ENCODE measurements at places on chromosomes 11 and 22.

- DNase-seq = no peak
These were observed 2.1 kb downstream of the WEE1 start for GRCh38 chr11:9575260-9576240.

- no peak for DNase-seq
These were observed 67.5 kb downstream of the MED15 start for GRCh38 chr22:20574920-20575353.

DNA sequence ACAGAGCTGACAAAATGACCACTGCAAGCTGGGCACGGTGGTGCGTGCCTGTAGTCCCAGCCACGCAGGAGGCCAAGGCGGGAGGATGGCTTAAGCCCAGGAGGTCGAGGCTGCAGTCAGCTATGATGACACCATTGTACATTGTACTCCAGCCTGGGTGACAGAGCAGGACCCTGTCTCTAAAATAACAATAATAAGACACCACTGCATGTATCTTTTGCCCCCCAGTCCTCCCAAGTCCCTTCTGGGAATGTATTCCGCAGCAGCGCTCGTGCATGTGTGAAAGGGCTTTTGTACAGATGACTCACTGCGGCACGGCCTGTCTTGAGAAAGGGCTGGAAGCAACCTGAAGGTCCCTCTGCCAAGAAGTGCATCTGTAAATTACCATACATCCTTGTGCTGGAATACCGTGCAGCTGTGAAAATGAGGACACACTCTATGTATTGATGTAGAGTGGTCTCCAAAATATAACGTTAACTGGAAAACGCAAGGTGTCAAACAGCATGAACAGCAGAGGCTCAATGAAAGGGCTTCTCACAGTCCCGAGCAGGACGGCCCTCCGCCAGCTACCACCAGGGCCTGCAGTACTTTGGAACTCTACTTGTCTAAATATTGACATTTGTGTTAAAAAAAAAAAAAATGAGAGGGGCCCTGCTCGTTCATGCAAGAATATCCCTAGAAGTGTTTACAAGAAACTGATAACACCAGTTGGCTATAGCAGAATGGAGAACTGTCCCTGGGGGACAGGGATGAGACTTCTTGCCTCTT lies 9.0 kb upstream of the CDC42EP2 start:
- no peak for DNase-seq

DNA sequence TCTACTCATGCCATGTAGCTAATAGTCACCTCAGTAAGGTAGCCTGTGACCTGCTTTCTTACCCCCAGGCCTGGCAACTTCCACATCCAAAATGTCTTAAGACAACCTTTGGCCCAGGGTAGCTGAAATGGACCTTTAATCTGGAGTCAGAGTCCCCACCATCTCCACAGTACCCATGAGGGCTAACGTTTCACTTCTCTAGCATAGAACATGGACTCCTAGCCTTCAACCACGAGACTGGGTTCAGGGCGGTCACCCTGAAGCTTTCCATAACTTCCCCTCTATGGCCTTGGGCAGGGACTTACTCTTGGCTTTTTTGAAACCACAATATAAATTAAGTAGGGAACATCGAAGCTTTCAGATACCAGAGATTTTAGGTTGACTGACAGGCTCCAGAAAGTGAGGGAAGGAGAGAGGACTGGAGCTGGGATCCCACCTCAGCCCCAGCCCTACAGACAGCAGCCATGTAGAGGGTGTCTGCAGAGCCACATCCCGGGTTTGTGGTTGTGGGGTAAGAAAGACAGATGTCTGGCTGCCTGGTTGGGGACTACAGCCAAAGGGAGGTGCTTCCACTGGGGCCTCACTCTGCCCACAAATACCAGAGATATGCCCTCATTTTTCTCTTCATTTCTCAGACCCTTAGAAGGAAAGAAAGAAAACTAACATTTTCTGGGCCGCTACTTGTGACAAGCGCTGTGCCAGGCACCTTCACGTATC lies 2.6 kb downstream of the TBC1D10A start:
- DNase-seq = no peak

- no peak for DNase-seq
These were observed 25.7 kb downstream of the CEP57 start for GRCh38 chr11:95816037-95816436.

DNA sequence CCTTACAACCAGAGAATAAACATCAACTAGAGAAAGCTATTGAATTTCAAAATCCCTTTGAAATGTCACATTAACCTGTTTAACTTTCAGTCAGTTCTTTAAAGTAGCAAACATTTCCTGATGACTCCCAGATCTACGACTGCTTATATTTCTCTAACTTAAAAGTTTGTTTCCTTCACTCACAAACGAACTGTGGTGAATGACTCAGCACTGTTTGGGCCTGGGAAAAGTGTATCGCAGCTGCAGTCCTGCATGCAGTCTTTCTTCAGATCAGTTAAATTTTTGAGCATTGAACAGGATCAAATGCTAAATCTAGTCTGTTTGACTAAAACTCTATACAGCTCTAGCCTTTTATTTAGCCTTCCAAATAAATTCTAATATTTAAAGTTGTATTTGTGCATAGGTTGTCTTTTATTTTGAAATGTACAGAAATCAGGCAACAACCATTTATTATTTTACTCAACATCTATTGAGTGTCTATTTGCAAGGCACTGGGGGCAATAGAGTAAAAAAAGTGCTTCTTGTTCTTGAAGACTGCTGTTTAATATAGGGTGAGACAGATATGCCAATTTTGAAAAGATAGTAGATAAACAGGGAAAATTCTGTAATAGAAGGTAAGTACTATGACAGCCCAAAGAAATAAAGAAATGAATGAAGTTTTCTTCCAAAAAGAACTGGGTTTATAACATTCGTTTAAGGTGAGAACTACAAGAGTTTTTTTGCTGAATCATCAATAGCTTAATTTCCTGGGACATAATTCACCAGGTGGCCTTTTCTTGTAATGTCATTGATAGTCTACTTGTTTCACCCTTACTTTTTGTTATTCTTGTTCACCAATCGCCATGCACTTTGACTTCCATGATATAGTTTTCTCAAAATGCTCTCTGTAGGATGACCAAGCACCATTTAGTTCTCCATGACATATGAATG lies 235.4 kb downstream of the METTL15 start:
- no peak for DNase-seq

DNA sequence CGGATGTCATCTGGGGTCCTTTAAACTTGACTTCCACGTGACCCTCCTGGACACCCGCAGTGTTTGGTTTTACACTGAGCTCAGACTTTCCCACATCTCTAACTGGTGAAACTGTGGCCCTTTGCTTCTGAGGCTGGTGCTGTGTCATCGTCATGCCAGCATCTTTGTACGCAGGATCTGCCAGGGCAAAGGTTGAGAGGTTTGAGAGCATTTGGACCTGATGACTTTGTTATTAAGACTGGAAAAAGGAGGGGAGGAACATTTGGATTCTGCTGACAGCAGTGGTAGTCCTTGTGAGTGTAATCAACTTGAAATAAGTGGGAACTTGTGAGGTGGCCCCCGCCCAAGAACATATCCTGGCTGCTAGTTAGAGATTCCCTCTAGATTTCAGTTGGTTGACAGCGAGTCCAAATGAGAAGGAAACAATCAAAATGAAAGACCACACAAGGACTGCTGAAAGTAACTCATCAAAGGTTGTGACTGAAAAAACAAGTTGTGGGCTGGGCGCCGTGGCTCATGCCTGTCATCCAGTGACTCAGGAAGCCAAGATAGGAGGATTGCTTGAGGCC lies 102.5 kb downstream of the KIAA1671 start:
- no peak for DNase-seq

- no peak for DNase-seq
These were observed 418 bp downstream of the ACO2 start for GRCh38 chr22:41469218-41469851.

DNA sequence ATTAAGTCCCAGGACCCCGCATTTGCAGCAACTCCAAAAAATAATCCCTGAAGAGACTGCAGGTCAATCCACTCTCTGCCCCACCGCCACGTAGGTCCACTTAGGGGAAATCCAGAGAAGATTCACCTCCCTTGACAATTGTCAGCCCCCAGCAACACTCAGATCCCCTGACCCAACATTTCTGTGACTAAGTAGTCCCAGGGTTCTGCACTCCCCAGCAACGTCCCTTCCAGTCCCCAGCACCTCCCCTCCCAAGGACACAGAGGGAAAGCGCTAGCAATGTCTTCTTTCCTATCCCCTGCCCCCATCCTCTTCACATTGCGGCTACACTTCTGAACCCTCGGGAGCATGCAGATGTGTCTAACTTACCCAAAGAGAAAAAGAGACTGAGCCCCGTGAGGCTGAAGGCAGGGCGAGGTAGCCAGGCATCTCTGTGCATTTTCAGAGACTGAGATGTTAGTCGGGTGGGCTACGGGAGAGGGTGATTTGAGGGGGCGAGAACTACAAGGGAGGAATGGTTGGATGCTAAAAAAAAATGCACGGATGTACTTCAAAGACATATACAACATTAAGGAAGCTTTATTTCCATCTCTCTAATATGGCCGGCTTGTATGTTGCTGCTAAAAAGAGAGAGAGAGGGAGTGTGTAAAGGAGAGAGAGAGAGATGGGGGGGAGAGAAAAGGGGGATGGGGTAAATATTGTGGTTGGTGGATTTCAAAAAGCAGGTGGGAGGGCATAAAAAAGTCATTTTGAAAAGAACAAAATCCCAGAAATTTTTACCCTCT lies at the start of gene SCN2B:
SCN2B (minus strand) TSS at position 647 of the 785 bp plus-strand sequence; CDS start at position 439, 208 bp downstream.
- peak; percentile 61 for DNase-seq

GRCh38 chr22:20436768-20437612 lies 635 bp downstream of the SCARF2 start:
- DNase-seq = no peak

- DNase-seq = no peak
These were observed 156.4 kb upstream of the NARS2 start for GRCh38 chr11:78731027-78731426.

DNA sequence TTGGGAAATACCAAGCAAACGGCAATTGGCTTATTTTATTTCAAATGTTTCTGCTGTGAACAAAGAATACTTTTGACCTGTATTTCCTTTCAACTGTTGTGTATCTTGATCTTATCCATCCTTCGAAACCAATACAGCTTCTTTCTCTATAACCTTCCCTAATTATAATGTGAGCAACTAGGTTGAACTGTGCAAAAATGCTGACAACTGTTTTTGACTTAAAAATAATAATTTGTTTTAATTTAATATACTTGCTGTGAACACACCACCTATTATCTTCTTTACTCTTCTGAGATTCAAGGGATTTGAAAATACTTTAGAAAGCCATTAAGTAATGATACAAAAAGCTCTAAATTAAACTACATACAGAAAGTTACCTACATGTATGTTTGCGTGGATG lies 682.5 kb upstream of the CCDC179 start:
- DNase-seq = no peak

DNA sequence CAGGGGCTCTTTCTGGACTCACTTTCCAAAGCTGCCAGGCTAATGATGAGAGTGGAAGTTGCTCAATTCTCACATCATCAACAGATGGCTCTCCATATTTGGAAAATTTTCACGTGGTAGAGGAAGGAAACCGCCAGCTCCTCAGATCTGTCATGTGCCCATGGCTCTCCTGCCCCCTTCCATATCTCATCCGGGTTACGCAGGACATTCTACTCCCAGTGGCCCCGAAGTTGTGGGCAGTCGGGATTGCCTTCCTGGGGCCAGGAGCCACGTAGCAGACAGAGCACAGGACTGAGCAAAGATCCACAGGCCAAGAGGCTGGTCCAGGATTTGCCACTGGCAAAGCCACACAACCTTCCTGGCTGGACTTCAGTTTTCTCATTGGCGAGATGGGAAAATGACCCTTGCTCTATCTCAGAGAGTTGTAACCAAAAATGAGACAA lies 38.8 kb downstream of the RPUSD4 start:
- DNase-seq = no peak

GRCh38 chr22:50009765-50010675 lies 2.5 kb downstream of the IL17REL start:
- no peak for DNase-seq

GRCh38 chr22:48098243-48098920 lies 1335.9 kb downstream of the TBC1D22A start:
- no peak for DNase-seq

- peak; percentile 46 for DNase-seq
These were observed 34.5 kb downstream of the IGSF9B start for GRCh38 chr11:133922078-133922870.

DNA sequence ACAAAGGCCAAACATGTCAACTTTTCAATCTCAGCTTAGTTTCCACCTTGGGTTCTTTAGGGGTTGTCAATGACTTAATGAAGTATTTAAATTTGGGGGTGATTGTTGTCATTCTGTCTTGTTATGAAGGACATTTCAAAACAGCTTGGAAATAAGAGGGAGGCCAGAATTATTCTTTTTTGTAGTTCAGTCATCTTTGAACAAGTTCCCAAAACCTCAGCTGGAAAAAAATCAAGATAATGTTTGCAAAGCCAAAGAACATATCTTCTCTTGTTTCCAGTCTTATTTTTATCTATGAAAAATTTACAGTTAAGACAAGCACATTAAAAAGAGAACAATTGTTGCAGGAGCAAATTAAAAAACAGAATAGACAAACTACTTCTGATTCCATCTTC lies 612.8 kb downstream of the INSC start:
- no peak for DNase-seq

GRCh38 chr11:66843776-66844495 lies 695 bp downstream of the RCE1 start:
- no peak for DNase-seq

GRCh38 chr11:57160665-57161064 lies 21.1 kb upstream of the LRRC55 start:
- no peak for DNase-seq

- no peak for DNase-seq
These were observed 188.1 kb downstream of the MYO18B start for GRCh38 chr22:25930083-25930482.

GRCh38 chr11:130403271-130403804 lies 25.1 kb downstream of the ADAMTS8 start:
- no peak for DNase-seq

DNA sequence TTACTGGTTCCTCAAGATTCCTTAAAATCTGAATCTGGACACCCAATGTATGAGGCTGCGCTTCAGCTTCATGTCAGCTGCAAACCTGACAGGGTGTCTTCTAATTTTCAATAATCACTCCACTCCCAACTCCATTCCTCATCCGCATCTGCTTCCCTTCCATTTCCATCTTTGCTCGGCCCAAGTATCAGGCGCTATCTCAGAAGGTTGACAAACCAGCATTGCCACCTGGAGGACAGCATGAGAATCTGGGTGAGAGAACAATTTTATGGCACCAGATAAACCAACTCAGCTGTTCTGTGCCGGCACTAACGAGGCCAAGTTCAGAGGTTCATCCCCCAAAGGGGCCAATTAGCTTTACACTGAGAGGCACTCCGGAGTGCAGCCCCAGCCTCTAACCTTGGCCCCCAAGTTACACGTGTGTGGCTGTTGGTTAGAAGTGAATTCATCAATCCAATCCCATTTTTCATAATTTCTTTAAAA lies 79.1 kb upstream of the LMO2 start:
- DNase-seq = no peak

GRCh38 chr22:17648569-17648968 lies 10.0 kb downstream of the BCL2L13 start:
- DNase-seq = no peak

GRCh38 chr22:25628494-25628893 lies 64.0 kb downstream of the GRK3 start:
- DNase-seq = no peak

All from cerebellar nuclear complex (tissue), 1 donor.